ENCODE measurements at places on chromosomes 12 and 14. TPM values are rescaled to one million over a fixed set of nuclear protein-coding genes. Genes with fewer than 3 reads are reported as not detected.

DNA sequence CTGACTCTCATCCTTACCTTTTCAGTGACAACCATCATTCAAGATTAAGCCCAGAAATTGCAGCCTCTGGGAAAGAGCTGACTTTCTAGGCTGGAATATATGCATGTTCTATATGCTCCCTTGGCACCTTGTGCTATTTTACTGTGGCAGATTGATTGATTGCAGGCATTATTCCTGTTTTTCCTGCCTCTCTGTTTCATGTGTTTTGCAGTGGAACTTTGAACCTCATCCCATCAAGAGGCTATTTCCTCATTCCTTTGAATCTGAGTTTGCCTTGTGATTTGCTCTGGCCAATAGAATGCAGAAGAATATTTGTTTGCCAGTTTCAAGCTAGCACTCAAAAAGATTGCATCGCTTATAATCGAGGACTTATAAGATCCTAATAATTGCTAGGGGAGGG lies 174.8 kb upstream of the DCN start:
- no peaks in the 10 kb centered on the region for H3K27me3 ChIP-seq
- no peak for DNase-seq
- no peak overlapping the region for H3K27ac ChIP-seq
- no peak overlapping the region for H3K4me3 ChIP-seq

DNA sequence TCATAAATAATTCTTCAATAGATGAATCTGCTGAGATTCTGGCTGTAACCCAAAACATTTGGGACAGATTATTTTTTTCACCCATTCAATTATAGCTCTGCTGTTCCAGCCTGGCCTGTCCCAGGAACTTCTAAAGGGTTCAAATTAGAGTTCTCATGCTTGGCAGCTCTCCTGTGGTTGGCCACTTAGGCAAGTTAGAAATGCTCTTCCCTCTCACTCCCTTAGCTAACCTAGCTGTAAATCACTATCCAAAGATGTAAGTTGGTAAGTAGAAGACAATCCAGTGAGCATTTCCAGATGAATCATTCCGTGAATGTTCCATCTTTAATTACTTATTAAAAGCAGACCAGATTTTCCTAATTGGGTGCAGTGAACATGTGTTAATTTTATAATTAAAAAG lies 760.4 kb upstream of the TBX3 start:
- no peaks in the 10 kb centered on the region for H3K27me3 ChIP-seq
- no peak overlapping the region for H3K27ac ChIP-seq
- no peak for DNase-seq
- no peak overlapping the region for H3K4me3 ChIP-seq
- H3K4me1 ChIP-seq: no peaks in the 10 kb centered on the region

DNA sequence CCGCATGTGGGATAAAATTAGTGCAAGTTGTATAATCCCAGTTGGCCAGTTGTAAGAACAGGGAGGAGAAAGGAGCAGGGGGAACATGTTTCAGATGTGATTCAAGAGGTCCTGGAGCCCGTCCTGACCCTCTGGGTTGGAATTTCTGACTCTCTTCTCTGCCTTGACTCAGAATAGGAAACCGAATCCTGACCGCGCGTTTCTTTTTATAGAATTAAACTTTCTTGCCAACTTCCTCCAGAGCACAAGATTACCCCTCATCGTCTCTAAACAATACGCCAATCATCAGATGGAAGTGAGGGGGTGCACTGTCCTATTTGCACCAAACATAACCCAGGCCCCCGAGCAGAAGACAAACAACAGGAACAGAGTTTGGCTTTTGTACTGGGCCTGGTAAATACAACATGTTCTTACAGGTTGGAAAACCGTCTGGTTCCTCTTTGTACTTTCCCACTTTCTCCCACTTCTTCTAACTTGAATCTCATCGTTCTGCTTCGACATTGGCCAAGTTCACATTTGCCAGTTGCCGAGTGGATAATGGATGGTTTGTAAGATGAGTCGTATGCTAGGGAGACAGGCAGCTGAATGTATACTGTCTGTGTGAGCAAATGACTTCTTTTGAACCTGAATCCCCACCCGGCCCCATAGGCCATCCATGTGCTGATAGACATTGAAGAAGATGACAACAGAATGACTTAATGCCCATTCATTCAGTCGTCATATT lies 42.6 kb upstream of the MED13L start:
- peaks cover 3% of the 10 kb centered on the region for H3K4me1 ChIP-seq
- no peaks in the 10 kb centered on the region for H3K27me3 ChIP-seq
- H3K36me3 ChIP-seq: no peaks in the 10 kb centered on the region
- DNase-seq: no peak

TSPAN19 gene
- total RNA-seq: not detected

TMEM179 gene
- total RNA-seq: 2.9 TPM
